Stimulated activated CD4-positive, alpha-beta T cell treated with anti-CD3 and anti-CD28 coated beads, TNF-alpha, amount 100 ng/mL, for 48 hours (primary cell): ENCODE measurements at places on chromosomes 11 and 22.

DNA sequence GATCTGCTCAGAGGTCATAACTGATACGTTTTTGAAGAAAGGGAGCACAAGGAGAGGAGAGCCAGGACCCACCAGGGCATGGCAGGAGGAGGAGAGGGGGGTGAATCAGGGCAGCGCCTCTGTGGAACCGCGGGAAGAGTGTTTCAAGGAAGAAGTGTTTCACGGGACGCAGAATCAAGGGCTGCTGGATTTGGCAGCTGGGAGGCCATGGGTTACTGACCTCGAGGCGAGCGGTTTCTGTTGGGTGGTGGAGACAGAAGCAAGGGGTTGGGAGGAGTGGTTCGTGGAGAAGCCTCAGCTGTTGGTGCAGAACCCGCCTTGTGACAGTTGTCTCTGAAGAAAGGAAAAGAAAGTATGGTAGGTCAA, 13.1 kb downstream of the VPS26B start:
- no peak for DNase-seq

GRCh38 chr11:127242676-127243075, 242.1 kb upstream of the KIRREL3 start:
- DNase-seq = no peak

GRCh38 chr22:29028468-29028867, 33.2 kb downstream of the C22orf31 start:
- DNase-seq = no peak

GRCh38 chr11:47577460-47578041, 1.2 kb downstream of the KBTBD4 start:
- no peak for DNase-seq
